ENCODE measurements at places on chromosomes 2 and 18. TPM values are rescaled to one million over a fixed set of nuclear protein-coding genes. Genes with fewer than 3 reads are reported as not detected.

DAW1 gene
- polyA plus RNA-seq: 0.55 TPM

- DNase-seq: no peak
These were observed 306.7 kb downstream of the PIK3C3 start for GRCh38 chr18:42261731-42262130.

- DNase-seq: no peak
These were observed 3.6 kb downstream of the KIDINS220 start for GRCh38 chr2:8833853-8834252.

DNA sequence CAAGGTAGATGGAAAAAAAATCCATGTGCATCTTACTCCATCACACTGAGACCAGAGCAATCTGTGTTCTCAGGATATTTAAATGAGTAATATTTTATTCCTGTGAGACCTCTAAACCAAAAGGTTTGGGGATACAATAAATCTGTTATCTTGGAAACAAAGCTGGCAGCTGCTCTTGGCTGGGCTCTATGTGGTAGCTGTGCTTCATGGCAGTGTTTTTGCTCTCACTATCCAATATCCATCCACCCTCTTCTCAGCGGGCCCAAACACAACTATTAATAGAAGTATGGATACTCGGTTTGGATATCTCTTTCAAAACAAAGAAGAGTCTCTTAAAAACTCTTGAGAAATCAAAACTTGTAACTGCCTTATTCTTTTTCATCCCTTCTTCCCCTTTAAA is 244.9 kb upstream of the RAB12 start:
- no peak for DNase-seq

DNA sequence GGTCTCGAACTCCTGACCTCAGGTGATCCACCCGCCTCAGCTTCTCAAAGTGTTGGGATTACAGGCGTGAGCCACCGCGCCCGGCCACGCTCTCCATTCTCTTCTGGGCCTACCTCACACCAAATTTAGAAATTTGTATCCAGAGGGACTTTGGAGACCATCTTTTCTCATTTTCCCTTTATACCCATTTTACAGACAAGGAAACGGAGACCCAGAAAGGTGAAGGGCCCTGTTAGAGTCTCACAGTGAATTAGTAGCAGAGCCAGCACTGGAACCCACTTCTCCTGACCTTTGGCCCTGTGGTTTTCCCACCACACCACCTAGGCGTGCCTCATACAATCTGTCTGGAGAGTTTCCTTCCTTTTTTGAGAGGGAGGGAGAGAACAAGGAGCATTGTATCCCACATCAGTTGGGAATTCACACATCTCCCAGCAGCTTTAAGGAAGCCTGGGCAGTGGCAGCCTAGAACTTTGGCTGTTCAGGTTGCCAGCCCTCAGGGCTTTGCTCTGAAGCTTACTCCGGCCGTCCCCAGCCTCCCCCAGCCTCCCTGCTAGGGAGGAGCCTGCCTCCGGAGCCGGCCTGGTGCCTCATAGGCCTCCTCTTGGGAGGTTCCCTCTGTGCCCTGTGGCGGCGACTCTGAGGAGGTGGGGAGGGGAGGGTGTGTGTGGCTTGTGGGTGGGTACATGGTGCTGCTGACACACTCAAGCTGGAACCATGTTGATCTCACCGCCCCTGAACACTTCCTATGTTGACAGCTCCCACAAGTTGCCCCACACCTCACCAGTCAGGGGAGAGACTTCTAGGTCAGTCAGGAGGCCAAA is 13.8 kb downstream of the FOSL2 start:
- no peak for DNase-seq
